ENCODE measurements at places on chromosomes 1 and 21. TPM values are rescaled to one million over a fixed set of nuclear protein-coding genes. Genes with fewer than 3 reads are reported as not detected.

DNA sequence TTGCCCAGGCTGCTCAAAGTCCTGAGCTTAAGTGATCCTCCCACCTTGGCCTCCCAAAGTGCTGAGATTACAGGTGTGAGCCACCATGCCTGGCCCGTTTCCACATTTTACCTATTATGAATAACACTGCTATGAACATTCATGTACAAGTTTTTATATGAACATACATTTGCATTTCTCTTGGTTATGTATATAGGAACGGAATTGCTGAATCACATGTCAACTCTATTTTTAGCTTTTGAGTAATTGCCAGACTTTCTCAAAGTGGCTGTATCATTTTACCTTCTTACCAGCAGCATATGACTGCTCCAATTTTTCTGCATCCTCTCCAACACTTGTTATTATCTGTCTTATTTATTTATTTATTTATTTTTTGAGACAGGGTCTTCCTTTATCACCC, 2.7 kb downstream of the SPATA21 start:
- H3K27ac ChIP-seq: no peak overlapping the region
- peaks cover 9% of the 10 kb centered on the region for H3K27me3 ChIP-seq
- H3K4me3 ChIP-seq: no peak overlapping the region
- no peaks in the 10 kb centered on the region for H3K36me3 ChIP-seq
- DNase-seq: no peak
- peaks cover 8% of the 10 kb centered on the region for H3K4me1 ChIP-seq

DNA sequence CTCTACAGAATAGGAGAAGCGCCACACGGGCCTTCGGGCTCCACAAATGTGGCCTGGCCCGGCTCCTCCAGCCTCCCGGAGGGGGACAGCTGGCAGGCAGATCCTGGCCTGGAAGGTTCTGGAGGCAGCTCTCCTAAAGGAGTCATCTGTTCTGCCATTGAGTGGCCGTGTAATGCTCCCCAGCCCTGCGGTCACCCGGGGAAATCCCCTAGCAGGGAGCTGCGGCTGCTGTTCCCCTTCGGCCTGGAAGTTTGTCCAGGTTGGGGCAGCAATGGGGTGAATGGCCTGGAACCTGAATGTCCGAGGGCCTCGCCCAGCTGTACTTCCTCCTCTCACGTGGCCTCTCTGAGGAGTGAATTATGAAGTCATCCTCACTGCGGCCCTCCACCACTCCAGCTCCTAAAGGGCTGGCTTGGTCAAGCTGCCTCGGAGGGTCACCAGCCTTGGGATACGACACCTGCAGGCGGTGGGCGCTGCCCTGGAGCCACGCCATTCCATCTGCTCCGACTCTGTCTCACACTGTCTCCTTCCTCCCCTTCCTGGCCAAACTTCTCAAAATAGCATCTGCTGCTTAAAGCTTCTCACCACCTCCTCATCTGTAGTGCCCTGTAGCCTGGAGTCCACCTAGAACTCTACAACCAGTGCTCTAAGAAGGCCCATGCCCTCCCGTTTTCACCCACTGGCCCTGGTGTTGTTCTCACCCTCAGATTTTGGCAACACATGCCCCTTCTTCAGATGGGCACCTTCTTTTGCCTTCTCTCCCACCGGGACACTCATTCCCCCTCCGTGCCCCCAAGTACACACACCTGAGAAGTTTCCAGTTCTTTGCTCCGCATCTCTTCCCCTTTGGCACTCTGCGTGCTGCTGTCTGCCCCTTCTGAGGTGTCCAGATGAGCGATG, 54.4 kb upstream of the TMPRSS2 start:
- no peak for DNase-seq
- no peaks in the 10 kb centered on the region for H3K36me3 ChIP-seq
- H3K27ac ChIP-seq: no peak overlapping the region
- peaks cover 10% of the 10 kb centered on the region for H3K27me3 ChIP-seq
- H3K4me1 ChIP-seq: peaks cover 4% of the 10 kb centered on the region

DNA sequence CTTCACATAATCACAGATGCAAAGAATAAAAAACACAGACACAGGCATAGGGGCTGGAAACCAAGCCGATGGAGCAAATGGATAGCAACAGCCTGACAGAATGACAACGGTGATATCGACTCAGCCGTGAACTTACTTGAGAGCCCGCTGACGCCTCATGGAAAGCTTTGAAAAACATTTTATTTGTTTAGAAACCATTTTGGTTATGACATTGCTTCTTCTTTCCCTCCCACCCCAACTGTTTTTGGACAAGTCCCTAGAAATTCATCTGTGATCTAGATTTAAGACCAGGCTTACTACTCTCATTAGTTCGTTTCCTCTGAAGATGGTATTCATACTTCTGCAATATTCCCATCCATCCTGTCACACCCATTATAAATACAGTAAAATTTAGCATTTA, 44.9 kb downstream of the PCSK9 start:
- H3K27me3 ChIP-seq: no peaks in the 10 kb centered on the region
- H3K4me1 ChIP-seq: peaks cover 14% of the 10 kb centered on the region
- H3K27ac ChIP-seq: no peak overlapping the region
- H3K4me3 ChIP-seq: no peak overlapping the region

DNA sequence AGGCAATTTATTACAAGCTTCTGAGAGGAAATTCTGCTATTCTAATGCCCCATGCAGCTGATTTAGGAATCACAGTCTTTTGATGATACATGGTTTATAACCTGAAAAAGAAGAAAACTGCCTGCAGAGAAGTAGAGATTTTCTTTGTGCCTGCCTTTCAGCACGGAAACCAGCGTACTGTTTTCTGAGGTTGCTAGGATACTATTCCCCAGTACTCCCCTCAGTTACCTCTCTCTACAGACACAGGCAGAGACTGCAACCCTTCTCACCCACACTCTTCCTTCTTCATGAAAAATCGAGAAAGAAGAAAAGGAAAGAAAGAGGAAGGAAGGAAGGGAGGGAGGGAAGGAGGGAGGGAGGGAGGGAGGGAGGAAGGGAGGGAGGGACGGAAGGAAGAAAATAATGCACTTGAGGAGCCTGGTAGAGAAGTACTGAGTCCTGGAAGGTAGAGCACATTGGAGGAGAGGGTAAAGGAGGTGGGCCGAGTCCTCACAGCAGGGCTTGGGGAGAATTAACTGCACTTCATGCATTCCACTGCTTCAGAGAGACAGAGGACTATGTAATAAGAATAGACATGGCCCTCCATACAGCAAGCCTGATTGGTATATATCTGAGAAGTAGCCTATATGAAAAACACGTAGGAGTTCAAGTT, 21.9 kb downstream of the RGS2 start:
- no peak overlapping the region for H3K27ac ChIP-seq
- DNase-seq: no peak
- H3K4me3 ChIP-seq: no peak overlapping the region
- peaks cover 12% of the 10 kb centered on the region for H3K27me3 ChIP-seq

The RGS16 gene
- 0.66 TPM for total RNA-seq
